ENCODE measurements at places on chromosomes 6 and 20. TPM values are rescaled to one million over a fixed set of nuclear protein-coding genes. Genes with fewer than 3 reads are reported as not detected.

DNA sequence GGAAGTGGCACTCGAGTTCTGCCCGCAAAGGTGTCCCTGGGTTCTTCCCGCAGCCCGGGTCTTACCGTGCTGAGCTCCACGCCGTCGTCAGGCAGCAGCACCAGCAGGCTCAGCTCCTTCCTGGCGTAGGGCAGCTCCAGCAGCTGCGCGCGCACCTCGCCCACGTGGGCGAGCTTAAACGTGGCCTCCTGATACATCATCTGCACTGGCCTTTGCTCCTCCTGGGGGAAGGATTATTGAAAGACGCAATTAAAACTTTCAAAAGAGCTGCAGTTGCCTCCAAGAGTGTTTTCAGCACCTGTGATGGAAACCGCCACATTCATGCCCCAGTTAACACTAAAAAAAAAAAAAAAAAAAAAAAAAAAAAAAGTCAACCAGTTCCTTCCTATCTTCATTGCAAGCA lies 11.3 kb downstream of the SERPINB9 start:
- peak; percentile 33 for DNase-seq

CST2 gene
- not detected for total RNA-seq

DNA sequence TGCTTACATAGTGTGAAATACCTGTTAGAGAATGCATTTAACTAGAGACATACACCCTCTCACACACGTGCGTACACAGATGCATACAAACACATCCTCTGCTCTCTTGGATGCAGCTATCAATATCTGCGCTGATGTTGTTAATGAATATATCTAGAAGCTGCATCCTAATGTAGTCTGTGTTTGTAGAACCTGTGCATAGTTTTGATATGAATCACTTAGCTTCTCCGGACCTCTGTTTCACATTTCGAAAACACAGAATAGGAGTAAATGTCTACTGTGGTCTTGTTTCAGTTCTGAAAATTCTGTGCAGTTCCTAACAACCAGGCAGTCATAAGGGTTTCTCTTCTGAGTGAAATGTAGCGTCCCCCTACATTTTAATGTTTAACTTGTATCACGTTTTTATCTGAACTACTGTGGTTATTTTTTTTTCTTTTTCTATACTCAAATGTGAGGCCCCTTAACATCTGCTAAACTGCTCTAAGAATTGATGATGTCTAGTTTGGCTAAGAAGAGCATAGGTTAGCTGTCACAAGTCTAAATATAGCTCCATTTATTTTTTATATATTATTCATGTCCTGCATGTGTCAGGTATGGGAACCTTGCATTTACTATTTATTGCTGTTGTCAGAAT lies 254.5 kb downstream of the TMEM242 start:
- DNase-seq, result no peak

HNF4A gene
- not detected for total RNA-seq

DNA sequence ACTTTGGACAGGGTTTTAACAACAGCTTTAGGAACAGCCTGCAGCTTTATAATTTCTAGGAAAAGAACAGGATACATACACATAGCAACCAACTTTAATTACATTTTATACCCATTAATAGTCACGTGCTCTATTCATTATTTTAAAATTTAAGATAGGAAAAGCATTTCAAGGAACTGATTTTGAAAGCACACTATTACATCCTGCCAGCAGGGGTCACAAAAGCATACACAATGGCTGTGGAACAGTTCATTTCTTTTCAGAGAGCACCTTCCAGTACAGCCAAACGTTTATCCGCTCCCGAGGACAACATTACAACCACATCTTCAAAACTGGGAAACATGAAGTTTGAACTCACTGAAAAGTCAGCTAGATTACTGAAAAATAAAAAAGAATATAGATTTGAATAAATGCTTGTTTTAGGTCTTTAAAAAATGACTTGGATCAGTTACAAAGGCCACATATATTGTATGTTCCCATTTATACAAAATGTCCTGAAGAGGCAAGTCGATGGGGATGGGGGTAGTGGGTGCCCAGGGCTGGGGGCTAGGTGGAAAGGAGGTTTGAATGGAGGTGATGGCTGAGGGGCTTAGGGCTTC lies 104.6 kb upstream of the EXOC2 start:
- no peak for DNase-seq

DNA sequence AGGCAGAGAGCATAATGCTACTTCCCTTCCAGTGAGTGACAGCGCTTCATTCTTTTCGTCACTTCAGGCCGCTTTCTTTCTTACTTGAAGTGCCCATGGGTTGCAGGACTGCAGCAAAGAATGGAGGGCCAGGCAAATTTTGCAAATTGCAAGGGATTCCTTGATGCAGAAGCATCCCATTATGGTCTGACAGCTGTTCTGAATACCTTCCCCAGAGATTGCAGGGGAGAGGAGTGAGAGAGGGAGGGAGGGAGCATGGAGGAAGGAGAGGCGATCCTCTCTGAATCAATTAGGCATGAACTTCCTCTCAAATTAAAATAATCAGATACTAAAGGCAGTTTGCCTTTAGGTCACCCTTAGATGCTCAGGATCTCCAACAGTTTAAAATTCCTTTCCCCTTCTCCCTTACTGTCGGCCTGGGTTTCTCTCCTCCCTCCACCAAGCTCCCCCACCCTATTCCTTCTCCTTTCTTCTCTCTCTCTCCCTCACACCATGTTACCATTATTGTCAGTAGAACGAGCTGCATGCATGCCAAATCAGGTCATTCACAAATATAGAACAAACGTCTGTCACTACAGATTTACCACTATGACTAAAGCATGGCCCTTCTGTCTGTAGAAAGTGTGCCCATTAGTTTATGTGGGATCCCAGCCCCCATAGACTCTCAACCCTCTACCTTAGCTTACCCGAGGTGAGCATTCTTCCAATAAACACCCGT lies 289.2 kb downstream of the CD83 start:
- no peak for DNase-seq

LINC00237 gene
- 2.0 TPM for total RNA-seq

DNA sequence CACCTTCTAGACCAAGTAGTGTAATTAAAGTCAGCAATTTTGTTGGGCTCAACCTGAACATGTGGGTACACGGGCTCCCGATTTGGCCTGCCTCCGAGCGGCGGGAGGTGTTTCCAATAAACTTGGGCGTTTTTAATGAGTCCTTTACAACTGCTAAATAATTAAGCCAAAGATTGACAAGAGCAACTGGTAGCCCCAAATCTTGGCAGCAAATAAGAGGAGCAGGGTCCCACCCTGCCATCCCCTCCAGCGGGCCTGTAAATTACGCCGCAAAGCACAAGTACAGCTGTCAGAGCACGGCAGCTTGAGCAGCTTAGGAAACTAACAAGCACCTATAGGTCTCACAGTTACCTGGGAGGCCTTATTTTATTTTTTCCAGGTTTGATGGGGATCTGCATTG lies 217.1 kb downstream of the BMP7 start:
- no peak for DNase-seq

- no peak for DNase-seq
Measured at GRCh38 chr6:146546443-146547043, 2.9 kb downstream of the RAB32 start.

PKHD1 gene
- under 0.01 TPM for total RNA-seq

GRCh38 chr6:56860475-56860874 lies 94.4 kb upstream of the BEND6 start:
- no peak for DNase-seq

MYB gene
- total RNA-seq, result 1.7 TPM

NRSN1 gene
- 27.9 TPM for total RNA-seq

GRCh38 chr6:470901-471448 lies 79.4 kb downstream of the IRF4 start:
- no peak for DNase-seq

- peak; percentile 3 for DNase-seq
Measured at GRCh38 chr6:22025468-22026163, 271.2 kb downstream of the PRL start.

PCK1 gene
- 0.31 TPM for total RNA-seq

RBM24 gene
- total RNA-seq, result 31.2 TPM

DNA sequence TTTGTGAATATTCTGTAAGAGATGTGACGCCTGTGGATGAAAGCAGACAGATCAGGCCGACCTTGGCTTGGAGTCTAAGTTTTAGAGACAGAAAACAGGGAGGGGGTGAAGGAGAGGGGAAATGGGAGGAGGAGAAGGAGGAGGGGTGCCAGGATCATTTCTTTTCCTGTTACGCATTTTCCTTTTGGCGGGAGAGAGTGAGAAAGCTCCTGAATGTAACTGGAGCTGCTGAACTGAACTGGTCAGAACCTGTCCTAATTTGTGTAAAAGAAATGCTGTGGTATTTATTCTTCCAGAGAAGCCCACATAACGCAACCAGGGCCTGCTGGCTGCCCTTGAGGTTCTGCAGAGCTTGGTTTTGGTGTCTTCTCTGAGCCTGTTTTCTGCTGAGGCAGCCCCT lies 41.9 kb downstream of the UTRN start:
- no peak for DNase-seq

- DNase-seq, result no peak
Measured at GRCh38 chr6:49051281-49051680, 411.8 kb downstream of the MMUT start.

DNA sequence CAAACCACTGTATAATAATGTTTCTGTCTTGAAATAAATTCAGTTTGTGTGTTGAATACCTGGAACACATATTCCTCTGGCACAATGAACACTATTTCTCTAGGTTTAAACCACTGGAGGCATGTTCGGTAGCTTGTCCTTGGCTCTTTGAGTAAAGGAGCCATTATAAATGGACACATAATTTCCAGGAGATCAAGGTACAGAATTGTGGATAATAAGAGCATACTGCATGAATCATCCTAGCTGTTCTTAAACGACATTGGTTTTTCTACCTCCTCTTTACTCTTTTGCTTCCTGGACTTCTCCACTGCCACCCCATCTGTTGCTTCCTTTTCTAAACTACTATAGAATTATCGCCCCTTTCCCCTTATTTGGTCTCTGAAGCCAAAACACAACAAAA lies 1.2 kb downstream of the CENPW start:
- DNase-seq, result no peak

GRCh38 chr20:41074441-41074840 lies 45.8 kb downstream of the TOP1 start:
- no peak for DNase-seq

GRCh38 chr20:46767127-46767761 lies 57.8 kb downstream of the SLC2A10 start:
- DNase-seq, result no peak

GRCh38 chr20:2151858-2152281 lies 50.2 kb downstream of the STK35 start:
- DNase-seq, result no peak

EPPIN gene
- not detected for total RNA-seq

GRCh38 chr20:13148402-13148801 lies 72.7 kb upstream of the ISM1 start:
- no peak for DNase-seq

ENPP5 gene
- 4.7 TPM for total RNA-seq

SRMS gene
- total RNA-seq, result not detected

NKX2-4 gene
- not detected for total RNA-seq

- no peak for DNase-seq
Measured at GRCh38 chr6:143443096-143443495, 7.4 kb downstream of the ADAT2 start.

DNA sequence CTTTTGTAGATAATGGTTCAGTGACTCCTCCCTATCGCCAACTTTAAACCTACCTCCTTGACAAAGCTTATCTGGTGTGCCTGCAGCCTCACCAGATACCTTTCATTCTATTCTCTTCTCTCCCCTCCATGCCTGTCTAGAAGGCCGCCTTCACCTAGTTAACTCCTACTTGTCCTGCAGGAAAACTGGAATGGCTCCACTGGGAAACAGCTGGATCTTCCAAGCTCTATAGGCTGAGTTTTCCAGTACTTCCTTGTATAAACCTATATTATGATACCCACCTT lies 6.2 kb downstream of the PRKN start:
- DNase-seq, result no peak

ELOVL2 gene
- total RNA-seq, result 52.7 TPM

- DNase-seq, result no peak
Measured at GRCh38 chr6:138159246-138159645, 2.5 kb upstream of the ARFGEF3 start.

GRCh38 chr6:131139599-131139998 lies 4.3 kb downstream of the AKAP7 start:
- DNase-seq, result no peak

- DNase-seq, result no peak
Measured at GRCh38 chr6:149897015-149897697, 757 bp downstream of the RAET1E start.

CFAP206 gene
- 3.0 TPM for total RNA-seq

PARD6B gene
- total RNA-seq, result 17.5 TPM

BTNL2 gene
- total RNA-seq, result not detected

DNA sequence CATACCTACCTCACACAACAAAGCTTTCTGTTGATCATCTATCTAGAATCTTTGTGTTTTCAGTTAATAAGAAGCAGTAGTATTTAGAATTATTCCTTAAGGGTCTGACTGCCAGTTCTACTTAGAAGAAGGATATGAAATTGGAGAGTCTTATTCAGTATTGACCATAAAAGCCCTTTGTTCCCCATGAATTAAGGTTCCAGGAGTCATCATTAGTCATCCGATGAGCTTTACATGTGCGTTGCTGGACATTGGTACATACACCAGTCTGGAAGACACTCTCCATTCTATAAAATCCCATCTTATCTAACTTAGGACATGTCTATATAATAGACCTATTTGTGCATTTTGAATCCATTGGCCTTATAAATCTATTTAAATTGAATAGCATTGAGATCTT lies 34.4 kb upstream of the RNF217 start:
- no peak for DNase-seq

PI16 gene
- total RNA-seq, result 0.78 TPM

EYA4 gene
- 0.47 TPM for total RNA-seq

- DNase-seq, result no peak
Measured at GRCh38 chr6:44275749-44276648, 5.7 kb downstream of the TMEM151B start.

DNA sequence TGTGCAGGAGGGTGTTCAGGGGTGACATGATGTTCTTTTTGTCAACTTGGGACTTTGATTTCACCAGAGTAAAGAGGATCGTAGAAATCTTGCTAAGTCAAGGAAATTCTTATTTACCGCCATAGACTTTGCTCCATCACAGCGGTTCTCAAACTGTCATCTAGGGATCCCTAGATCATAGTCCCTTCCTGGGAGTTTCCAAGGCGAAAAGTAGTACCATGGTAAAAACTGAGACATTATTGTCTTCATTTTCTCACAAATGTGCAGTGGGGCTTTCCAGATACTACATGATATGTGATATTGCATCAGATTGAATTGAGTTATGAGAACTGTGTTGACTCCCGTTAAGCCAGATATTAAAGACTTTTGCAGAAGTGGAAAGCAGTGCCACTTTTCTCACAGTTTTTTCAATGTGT lies 79.7 kb downstream of the JARID2 start:
- no peak for DNase-seq

GRCh38 chr6:48541649-48542048 lies 430.7 kb upstream of the PTCHD4 start:
- no peak for DNase-seq

GRCh38 chr20:25496968-25497401 lies 88.3 kb downstream of the NINL start:
- DNase-seq, result no peak

BACH2 gene
- 65.4 TPM for total RNA-seq

- DNase-seq, result no peak
Measured at GRCh38 chr6:166253281-166253681, 54.9 kb downstream of the PRR18 start.

Data from occipital lobe (tissue), 3 donors.